ENCODE measurements at places on chromosomes 4 and X.

GRCh38 chr4:155548173-155548572, 118.5 kb upstream of the GUCY1A1 start:
- no peak for DNase-seq

- DNase-seq = no peak
Measured at GRCh38 chr4:172998527-172999469, 169.8 kb upstream of the GALNT7 start.

DNA sequence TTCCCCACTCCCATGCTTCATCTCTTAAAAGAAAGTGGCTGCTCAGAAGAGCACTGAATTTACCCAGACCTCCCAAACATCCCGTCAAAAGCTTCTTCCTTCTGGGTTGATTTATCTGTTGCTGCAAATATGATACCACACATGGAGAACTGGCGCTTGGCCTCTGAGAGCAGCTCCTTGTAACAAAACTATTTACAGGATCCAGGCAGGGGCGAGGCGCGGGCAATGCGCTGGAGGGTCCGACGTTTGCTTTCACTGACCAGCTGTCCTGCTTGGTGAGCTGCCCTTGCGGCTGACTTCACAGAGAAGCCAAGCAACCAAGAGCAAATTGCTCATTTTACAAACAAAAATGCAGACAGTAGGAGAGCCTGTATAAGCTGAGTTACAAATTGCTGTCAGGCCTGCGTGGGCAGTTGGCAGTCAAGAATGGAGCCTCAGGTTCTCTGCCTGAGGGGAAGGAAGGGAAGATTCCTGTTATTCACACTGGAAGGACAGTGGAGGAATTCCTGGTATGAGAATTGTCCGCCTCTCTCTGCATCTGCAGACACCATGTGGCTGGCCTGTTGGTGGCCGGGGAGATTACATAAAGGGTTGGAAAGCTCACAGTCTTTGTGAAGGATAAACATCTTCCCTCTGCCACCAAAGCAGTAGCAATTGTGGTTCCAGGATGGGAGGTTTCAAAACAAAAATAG, 192.2 kb upstream of the LEF1 start:
- DNase-seq = peak; percentile 6

GRCh38 chrX:108020631-108021030, 24.2 kb upstream of the VSIG1 start:
- DNase-seq = no peak

- no peak for DNase-seq
Measured at GRCh38 chr4:120965938-120966337, 43.4 kb upstream of the PRDM5 start.

GRCh38 chr4:8893624-8894423, 22.2 kb upstream of the HMX1 start:
- DNase-seq = no peak

GRCh38 chr4:94451051-94451694, 569 bp upstream of the PDLIM5 start:
- DNase-seq = no peak

DNA sequence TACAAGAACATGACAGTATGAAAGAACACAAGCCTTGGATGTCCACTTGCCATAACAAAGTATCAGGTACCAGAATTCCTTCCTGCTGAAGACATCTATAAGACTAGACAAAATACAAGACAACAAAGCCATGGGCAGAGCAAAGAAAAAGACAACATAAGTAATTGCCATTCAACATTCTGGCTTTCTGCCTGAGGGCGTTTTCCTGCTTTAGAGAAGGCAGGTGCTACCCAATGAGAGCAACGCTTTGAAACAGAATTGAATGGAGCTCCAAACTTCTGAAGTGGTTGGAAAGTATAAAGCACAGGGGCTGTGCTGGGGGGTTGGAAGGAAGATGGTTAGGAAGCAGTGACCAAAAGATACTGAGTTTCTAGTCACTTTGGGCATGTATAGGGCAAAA, 30.1 kb downstream of the PDE5A start:
- DNase-seq = no peak

- no peak for DNase-seq
Measured at GRCh38 chr4:87388901-87389300, 2.1 kb downstream of the HSD17B11 start.

GRCh38 chrX:150337536-150337935, 25.6 kb upstream of the MAMLD1 start:
- DNase-seq = no peak

DNA sequence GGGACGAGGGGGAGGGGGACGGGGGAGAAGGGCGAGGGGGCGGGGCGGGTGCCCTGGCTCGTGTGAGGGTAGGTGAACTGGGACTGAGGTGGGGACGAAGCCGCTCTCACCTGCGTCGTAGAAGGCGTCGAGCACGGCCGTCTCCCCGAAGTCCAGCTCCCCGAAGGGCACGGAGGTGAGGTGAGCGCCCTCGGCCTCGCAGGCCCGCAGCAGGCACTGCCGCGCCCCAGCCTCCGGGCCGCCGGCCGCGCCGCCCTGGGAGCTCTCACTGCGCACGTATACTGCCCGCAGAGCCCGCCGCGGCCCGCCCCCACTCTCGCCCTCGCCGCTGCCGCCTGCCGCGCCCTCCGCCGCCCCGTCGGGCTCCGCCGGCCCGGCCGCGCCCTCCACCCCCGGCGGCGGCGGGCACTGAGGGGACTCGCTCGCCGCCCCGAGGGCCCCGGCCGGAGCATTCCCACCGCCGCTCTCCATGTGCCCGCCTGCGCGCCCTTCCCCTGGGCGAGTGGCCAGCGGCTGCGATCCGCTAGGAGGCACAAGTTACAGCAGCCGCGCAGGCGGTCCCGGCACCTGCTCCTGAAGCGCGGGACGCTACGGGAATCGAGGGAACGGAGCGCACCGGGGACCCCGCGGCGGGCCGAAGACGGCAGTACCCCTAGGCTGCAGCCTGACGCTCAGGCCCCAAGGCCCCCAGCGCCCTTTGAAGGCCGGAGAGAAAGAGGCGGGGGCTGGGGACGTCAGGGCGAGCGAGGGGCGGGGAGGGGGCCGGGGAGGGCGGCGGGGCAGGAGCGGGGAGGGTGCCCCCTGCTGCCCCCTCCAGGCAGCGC, at the start of gene MAP3K15:
Gene MAP3K15, minus strand, starts transcription at position 718 of the 824 bp plus-strand sequence. Its CDS starts 247 bp downstream, at position 471.
- no peak for DNase-seq

DNA sequence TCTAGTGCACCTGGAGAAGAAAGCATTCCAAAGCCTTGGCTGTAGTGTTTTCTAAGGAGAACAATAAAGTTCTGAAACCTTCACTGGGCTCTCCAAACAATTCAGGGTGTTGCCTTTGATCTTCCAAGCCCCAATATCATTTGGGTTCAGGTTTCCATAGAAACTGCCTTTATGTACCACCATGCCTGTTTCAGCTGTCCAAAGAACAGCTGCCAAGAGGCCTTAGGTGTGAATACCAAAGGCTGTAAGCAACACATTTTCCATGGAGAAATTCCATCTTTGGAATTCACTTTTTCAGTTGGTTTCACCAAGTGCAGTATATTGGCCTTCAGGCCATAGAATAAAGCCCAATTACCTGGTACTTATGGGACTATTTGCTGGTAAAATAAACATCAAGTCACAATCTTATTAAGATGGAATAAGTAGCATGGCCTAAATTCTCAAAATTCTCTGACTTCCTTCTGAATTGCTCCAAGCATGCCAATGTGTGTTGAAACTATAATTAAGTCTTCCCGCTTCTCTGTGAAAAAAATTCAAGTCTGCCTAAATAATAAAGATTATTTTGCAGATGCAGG, 61.9 kb downstream of the COX18 start:
- DNase-seq = no peak

DNA sequence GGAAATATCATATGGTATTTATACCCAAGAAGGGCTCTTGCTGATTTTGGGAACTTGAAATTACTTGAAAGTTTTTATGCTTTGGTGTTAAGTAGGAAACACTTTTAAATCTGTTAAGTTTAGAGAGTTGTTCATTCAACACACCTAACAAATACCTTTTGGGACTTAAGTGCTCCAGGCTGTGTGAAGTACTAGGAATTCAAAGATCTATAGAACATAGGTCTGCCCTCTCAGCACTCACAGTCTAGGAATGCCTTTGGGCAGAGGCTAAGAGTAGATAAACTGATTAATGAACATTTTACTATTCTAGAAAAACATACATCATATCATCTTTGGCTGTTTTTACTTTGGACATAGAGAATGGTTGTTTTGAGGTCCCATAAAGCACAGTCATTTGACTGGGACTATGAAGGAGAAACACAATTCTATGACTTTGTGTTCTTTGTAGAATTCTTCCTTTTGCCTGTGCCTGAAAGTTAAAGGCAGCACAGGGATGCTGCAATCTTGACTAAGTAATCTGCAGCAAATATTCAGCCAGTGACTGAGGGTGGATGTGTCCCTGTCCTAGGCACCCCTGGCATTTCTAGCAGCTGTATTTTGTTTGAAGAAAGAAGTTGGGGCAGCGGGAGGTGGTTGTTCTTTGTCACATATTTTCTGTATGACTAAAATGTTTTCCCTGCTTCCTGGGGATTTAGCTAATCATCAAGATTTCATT, 8.3 kb downstream of the BMP3 start:
- DNase-seq = no peak

GRCh38 chr4:181294421-181294820, 948.8 kb upstream of the TENM3 start:
- no peak for DNase-seq

- peak; percentile 27 for DNase-seq
Measured at GRCh38 chr4:120977435-120977997, 55.0 kb upstream of the PRDM5 start.

- no peak for DNase-seq
Measured at GRCh38 chr4:101451086-101451485, 103.8 kb upstream of the PPP3CA start.

DNA sequence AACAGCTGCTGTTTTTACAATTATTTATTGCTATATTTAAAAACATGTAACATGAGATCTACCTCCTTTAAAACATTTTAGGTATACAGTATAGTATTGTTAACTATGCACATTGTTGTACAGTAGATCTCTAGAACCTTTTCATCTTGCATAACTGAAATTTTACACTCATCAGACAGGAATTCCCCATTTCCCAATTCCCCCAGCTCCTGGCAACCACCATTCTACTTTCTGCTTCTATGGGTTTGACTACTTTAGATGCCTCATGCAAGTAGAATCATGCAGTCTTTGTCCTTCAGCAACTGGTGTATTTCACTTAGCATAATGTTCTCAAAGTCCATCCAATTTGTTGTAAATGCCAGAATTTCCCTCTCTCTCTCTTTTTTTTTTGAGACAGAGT, 9.7 kb upstream of the LSM6 start:
- peak; percentile 6 for DNase-seq

- DNase-seq = no peak
Measured at GRCh38 chr4:112889619-112890527, 159.6 kb upstream of the ANK2 start.

- no peak for DNase-seq
Measured at GRCh38 chr4:1381944-1382541, 24.2 kb downstream of the NKX1-1 start.

- peak; percentile 26 for DNase-seq
Measured at GRCh38 chrX:56729152-56729850, at the start of gene NBDY. Gene NBDY (plus strand): TSS chrX:56729243. CDS start chrX:56729354, 111 bp downstream.

GRCh38 chr4:16264798-16265197, 38.5 kb upstream of the TAPT1 start:
- peak; percentile 11 for DNase-seq

GRCh38 chrX:16559206-16559619, 90.7 kb upstream of the S100G start:
- DNase-seq = no peak

DNA sequence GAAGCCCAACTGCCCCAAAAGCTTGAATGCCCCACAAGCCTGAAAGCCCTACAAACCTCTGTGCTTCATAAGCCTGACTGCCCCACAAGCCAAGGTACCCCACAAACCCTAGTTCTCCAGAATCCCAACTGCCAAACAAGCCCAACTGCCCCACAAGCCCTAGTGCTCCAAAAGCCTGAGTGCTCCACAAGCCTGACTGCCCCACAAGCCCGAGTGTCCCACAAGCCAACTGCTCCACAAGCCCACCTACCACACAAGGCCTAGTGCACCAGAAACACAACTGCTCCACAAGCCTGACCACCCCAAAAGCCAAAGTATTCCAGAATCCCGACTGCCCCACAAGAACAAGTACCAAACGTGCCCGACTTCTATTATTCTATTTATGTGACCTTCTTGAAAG, 13.6 kb upstream of the HSFX3 start:
- no peak for DNase-seq

DNA sequence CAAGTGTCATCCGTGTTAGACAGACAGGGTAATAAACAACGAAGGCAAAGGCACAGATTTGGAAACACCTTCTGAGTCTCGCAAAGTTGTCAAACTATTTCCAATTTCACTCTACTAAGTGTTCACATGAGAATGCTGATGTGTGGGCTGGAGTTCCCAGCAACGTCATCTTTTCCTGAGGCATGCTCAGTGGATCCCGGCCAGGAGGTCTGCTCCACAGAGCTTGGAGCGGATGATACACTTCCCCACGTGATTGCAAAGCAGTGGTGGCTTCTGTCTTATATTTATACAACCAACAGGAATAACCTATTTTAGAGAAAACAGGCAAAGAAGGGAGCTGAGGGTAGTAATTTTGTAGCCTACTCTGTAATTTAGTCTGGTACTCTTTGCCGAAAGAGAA, 40.1 kb upstream of the PDK3 start:
- no peak for DNase-seq

DNA sequence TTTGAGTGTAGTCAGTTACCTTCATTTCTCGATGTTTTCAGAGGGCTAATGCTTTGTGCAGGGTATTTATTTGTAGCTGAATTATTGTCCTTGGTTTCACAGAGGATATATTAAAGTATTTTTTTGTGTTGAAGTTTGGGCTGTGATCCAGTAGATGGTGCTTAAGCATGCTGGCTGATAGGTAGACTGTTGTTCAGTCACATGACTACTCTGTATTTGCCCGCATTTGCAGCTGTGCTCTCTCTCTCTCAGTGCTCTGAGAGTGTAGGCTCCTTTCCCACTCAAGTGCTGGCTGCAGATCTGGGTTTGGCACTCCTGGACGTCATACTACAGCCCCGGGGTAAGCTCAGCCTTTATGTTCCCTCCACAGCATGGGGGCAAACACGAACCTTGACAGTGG, 21.7 kb downstream of the RAB40AL start:
- no peak for DNase-seq
